ENCODE measurements at places on chromosomes 2 and 18. TPM values are rescaled to one million over a fixed set of nuclear protein-coding genes. Genes with fewer than 3 reads are reported as not detected.

- no peak for DNase-seq
Measured at GRCh38 chr2:106708209-106708608, 177.8 kb downstream of the ST6GAL2 start.

DNA sequence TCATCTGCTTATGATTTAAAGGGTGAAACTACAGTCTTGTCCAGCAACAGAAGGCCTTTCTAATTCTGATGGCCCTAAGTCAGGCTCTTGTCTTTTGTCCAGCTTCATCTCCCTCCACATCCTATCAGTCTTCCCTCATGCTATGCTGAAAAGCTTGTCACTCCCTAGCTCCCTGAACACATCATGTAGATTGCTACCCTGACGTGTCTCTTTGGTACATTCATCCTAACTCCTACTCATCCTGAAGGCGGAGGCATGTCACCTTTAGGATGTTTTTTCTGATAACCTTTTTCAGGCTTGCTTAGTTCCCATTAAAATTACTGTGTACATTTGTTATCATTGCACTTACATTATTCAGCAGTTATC, 78.4 kb upstream of the ARL5A start:
- no peak for DNase-seq

The INHBB gene
- total RNA-seq = 4.7 TPM

GRCh38 chr2:9777081-9777480, 66.2 kb upstream of the TAF1B start:
- no peak for DNase-seq

GRCh38 chr2:78068808-78069207, 546.6 kb upstream of the LRRTM4 start:
- DNase-seq = no peak

The NTSR2 gene
- total RNA-seq = not detected
